ENCODE measurements at places on chromosomes 6 and 20. TPM values are rescaled to one million over a fixed set of nuclear protein-coding genes. Genes with fewer than 3 reads are reported as not detected.

GRCh38 chr6:15042938-15043337, 202.9 kb upstream of the JARID2 start:
- no peak for DNase-seq

ZC2HC1B gene
- total RNA-seq = not detected

DNA sequence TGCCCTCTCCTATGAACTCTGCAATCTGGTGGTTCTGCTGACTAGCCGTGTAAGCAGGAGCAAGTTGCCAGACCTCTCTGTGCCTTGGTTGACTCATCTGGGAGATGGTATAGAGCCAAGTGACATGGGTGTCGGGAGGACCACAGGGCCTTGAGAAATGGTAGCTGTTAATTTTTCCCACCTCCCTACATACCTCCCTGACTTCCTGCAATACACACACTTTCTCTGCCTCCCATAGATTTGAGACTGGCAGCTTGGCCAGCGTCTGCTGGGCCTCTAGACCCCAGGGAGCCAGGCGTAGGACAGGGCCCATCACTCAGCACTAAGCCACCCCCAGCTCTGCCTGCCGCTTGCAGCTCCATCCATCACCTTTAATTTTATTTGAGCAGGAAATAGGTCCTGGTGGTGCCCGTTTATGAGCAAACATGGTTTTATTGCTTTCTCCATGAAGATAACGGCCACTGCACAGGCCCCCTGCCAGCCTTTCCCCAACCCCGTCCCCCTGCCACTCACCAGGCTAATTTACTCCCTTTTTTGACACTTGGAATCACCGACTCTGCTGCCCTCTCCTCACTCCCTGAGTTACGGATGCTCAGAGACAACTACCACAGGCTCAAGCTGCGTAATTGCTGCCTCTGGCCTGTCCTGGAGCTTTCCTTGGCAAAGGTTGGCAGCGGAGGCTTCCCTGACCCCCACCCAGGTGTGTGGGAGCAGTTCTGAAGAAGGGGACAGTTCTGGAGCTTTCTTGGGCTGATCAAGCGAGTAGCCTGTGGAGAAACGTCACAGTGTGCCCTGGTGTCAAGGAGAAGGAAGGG, 11.1 kb downstream of the GLP1R start:
- no peak for DNase-seq

GRCh38 chr20:15248618-15249395, 911.4 kb upstream of the FLRT3 start:
- DNase-seq = no peak

DNA sequence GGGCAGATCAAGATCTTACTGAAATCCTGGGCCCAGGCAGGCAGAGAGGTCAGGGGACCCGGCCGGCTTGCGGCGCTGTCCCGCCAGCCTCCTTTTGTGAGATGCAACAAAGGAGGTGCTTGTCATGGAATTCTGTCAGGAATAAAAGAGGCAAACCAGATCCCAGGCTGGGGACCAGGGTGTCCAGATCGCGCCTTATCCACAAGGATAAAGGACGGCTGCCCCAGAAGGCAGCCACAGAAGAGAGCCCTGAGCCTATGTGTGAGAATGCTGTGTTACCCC, 42.6 kb upstream of the CDH22 start:
- DNase-seq = no peak

DNA sequence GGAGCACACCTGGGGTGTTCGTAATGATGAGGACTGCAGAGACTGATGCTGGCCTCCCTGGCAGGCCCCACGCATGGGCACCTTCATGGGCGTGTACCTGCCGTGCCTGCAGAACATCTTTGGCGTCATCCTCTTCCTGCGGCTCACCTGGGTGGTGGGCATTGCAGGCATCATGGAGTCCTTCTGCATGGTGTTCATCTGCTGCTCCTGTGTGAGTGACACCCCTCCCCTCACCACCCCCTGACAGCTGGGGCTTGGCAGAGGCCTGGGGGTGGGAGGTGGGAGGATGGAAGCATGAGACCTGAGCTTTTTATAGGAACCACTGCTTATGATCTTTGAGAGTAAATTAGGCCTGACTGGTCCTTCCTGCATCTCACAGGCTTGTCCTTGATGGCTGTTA, 6.7 kb downstream of the SLC12A5 start:
- DNase-seq = no peak

DNA sequence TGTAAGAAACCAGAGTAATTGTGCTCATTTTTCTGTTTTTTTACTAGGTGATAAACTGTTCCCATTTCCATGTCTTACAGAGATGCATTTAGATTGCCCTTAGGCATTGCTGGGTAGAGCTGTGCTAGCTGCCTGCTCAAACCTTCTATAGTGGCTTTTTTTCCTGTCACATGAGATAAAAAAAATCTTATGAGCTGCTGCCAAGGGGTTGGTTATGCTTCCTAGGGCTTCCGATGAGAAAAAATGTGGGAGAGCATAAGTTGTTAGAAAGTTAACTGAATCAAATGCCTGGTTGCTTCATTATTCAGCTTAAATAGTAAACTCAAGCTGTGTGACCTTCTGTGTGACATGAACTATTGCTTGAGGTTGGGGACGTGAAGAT, 50.0 kb upstream of the NOX3 start:
- DNase-seq = no peak

DNA sequence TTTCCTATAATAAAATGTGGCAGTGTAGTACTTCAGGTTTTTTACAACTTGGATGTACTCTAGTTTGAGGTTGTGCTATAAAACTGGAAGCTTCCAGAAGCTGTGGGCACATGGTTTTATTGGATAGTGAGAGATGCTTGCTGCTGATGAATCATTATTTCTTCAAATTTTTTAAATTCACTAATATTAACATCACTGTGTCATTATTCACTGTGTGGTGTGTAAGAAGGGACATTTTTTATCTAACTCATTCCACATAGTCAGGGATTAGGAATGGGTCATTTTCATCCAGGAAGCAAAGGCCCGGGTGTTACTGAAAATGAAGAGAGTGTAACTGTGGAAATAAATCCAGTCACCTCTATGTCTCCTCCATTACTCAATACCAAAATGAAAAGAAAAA, 421.0 kb downstream of the TENT5A start:
- DNase-seq = no peak

GRCh38 chr6:142489722-142490610, 188.2 kb downstream of the ADGRG6 start:
- no peak for DNase-seq

PEX3 gene
- total RNA-seq = 24.9 TPM

MCHR2 gene
- not detected for total RNA-seq

RXRB gene
- total RNA-seq = 41.2 TPM

SMOC2 gene
- total RNA-seq = not detected

DNA sequence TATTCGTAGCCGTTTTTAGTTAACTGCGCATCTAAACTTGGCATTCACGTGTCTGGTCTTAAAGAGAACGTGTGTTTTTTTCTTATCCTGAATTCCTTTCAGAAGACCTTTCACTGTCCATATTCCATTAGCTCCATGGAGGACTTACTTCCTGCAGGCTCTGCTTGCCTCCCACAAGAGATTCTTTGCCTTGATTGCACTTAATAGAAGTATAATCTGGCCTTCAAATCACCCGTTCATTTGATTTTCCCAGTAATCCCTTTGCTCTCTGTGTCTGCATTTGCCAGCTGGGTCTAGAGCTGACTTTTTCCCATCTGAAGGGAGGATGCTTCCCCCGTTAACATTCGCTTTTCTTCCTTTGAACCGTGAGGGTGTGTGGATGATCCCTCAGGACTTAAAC, 79.5 kb downstream of the RNF182 start:
- no peak for DNase-seq

- no peak for DNase-seq
Measured at GRCh38 chr20:38395165-38395564, 40.0 kb downstream of the SNHG17 start.

- no peak for DNase-seq
Measured at GRCh38 chr6:29474996-29475395, 12.8 kb downstream of the MAS1L start.

TFEB gene
- 15.9 TPM for total RNA-seq

GRCh38 chr6:34189806-34190503, 44.1 kb upstream of the GRM4 start:
- peak; percentile 70 for DNase-seq

DNA sequence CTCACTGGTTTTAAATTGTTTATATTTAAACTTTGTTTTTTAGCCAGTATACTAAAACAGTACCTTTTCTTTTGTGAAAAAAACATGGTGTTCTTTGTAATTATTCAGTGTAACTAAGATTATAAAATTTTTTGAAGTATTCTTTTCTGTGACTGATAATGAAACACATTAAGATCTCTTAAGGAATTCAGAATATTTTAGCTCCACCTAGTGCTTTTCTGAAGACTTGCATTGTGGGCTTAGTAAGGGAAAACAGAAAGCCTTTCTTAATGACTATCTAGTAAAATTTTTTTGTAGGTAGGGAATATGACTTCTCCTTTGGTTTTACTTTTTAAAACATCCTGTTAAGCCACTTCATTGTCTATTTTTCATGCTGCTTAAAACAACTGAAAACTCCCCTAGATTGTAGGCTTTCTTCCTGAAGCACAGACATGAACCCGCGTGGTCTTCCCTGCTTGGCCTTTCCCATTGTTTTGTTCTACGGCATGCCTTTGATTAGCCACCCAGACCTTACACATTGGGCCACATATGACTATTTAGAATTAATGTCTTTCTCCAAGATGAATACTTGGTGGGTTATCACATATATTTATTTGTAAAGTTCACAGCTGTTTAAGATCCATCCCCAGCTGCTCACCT, 72.1 kb downstream of the AFDN start:
- no peak for DNase-seq

DNA sequence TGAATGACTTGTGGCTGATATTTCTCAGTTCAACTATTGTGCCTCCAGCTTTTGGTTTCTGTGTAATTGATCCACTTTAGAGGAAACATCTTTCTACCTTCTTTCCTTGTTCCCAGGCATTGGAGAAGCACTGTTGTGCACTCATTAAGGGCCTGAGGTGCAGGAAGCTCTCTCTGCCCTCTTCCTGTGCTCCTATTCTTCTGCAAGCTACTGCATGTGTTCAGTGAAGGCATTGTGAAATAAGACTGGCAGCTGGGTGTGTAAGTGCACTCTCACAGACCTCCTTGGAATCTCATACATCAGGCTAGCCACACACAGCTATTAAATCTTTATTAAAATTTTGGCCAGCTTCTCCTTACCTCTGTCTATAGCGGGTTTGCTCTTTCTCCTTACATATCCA, 177.8 kb downstream of the OGFRL1 start:
- no peak for DNase-seq

EBF4 gene
- 1.2 TPM for total RNA-seq

GRCh38 chr20:49821870-49822331, 9.3 kb downstream of the SLC9A8 start:
- DNase-seq = peak; percentile 17

DNA sequence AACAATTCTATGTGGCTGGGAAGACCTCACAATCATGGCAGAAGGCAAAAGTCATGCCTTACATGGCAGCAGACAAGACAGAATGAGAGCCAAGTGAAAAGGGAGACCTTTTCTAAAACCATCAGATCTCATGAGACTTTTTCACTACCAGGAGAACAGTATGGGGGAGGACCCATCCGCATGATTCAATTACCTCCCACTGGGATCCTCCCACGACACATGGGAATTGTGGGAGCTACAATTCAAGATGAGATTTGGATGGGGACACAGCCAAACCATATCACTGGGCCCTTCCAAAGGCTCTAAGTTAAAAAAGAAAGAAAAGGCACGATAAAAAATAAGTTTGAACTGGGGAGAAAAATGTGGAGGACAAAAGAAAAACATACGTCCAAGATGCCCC, 406.9 kb upstream of the CDH4 start:
- no peak for DNase-seq

GRCh38 chr6:17336425-17336824, 55.3 kb downstream of the RBM24 start:
- no peak for DNase-seq

OXT gene
- not detected for total RNA-seq

- DNase-seq = peak; percentile 69
Measured at GRCh38 chr20:49591217-49591865, 23.4 kb upstream of the PTGIS start.

C20orf173 gene
- not detected for total RNA-seq

MEI4 gene
- total RNA-seq = not detected

RSPO3 gene
- not detected for total RNA-seq

GRCh38 chr6:167267921-167268401, 23.2 kb upstream of the UNC93A start:
- DNase-seq = no peak

DNA sequence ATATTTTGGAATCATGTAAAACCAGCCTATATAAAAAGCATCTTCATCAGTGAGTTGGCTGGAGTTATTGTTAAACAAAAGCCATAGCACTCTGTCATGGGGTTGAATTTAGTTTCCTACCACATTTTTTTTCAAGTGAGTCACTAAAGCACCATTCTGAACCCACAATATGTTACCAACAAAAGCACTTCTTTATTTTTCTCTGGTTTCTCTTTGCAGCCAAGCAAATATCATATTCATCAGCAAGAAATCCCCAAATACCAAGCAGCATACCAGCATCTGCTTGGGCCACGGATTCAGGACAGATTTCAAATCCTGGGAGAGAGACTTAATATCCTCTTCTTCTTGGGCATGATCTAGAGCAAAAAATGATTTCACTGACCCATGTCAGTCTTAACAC, 441.4 kb downstream of the BCKDHB start:
- no peak for DNase-seq

VAPB gene
- 46.8 TPM for total RNA-seq

DNA sequence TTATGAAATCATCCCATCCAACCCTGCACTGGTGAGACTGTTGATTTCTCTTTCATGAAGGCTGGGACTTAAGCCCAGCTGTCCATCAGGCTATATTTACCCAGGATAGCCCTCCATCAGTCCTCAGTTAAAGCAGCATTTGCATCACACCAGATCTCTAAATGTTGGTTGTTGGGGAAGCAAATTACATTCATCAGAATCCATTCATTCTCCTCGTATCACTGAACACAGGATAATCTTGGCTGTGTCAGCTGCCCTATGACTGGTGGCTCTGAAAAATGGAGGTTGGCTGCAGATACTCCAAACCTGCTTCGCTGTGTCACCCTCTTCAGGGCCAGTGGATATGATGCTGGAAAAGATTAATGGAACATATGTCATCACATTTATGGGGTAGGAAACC, 718.3 kb downstream of the KIF16B start:
- no peak for DNase-seq

ZNF831 gene
- 10.9 TPM for total RNA-seq

- no peak for DNase-seq
Measured at GRCh38 chr6:53598265-53598907, 53.5 kb upstream of the GCLC start.

DNA sequence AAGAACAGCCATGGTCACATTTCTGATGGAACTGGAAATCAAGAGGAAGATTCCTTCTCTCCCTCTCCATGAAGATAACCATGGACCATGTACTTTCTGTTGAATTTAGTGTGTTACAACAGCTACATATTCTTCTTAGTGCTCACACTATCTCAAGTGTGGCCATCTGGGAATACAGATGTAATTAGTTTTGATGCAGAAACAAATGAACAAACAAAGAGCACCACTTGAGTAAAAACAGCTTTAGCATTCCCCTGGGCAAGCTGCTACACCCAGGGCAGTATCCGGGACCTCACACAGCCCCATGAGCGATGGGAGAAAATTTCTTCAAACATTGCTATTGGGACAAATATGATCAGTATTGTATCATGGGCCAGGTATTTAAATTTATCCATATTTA, 75.2 kb downstream of the RAMACL start:
- DNase-seq = no peak

GRCh38 chr6:135108692-135109091, 54.1 kb upstream of the HBS1L start:
- DNase-seq = no peak
